ENCODE measurements at places on chromosomes 7 and 10.

GRCh38 chr10:24898501-24898900 is 53.9 kb downstream of the PRTFDC1 start:
- no peak for DNase-seq

- DNase-seq = no peak
Observed at GRCh38 chr10:50968386-50969091, 83.1 kb upstream of the A1CF start.

DNA sequence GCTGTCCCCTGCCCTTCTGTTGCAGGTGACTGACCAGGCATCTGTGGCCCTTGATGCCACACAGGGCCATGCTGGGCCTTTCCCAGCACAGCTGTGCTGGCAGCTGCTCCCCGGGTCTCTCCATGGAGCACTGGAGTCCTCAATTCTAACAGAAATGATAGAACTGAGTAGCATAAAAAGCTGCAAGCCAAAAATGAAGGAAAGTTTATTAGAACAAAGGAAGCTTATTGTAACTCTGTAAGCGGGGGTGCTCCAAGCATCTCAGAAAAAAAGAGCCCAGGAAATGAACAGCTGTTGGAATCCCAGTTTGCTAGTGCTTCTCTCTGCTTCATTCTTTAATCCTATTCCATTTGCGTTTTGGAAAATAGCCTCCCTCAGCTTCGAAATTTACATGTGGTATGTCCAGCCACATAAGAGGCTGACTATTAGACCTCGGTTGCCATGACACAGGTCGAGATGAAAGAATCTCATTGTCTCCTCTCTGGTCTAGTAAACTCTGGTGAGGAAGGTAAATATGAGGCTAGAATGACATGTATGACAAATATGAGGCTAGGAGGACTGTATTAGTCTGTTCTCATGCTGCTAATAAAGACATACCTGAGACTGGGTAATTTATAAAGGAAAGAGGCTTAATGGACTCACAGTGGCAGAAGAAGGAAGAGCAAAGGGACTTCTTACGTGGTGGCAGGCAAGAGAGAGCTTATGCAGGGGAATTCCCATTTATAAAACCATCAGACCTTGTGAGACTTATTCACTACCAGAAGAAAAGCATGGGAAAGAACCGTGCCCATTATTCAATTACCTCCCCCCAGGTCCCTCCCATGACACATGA is 23.7 kb downstream of the EPDR1 start:
- no peak for DNase-seq

GRCh38 chr7:51279391-51280023 is 37.1 kb downstream of the COBL start:
- DNase-seq = no peak

- DNase-seq = no peak
Observed at GRCh38 chr10:133444342-133445267, 9.1 kb upstream of the SCART1 start.

DNA sequence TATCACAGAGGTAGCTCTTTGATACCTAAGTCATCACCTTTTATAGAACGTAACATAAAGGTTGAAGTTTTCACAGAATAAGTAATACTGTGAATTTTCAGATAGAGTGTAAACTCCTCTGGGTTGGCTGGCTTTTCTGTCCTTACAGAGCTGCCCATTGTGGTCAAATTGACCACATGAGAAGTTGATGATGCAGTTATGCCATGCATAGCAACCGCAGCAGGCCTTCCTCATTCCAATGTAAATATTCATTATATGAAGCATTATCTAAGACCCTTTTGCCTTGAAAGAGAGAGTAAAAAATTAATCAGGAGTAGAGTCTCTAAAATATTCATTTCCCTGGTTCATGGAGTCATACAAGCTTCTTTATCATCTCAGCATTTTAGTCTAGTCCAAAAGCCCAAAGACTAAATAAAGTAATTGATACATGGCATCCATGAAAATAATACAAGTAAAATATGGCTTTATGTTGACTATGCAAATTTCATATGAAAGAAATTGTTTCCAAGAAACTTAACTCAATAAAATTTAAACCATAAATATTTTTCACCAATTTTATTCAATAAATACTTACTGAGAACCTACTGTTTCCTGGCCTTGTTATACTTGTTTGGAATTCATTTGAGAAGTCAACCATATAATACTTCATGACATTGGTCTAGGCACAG is 516.4 kb downstream of the PCDH15 start:
- no peak for DNase-seq

DNA sequence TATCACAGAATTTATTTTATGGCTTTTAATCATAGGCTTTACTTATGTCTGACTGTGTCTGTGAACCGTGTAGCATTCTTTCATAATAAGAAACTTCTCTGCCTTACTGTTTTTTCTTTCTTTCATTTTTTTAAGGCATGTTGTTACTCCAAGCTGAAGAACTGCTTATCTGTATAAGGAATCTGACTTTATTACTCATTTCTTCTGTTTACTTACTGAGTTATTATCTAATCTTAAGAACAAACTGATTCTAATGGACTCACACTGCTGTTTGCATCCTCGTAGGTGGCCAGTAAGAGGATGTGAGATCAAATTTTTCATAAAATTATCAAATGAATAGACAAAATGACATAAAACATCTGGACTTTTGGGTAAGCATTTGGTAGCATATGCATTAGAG is 54.7 kb upstream of the DNAJC1 start:
- DNase-seq = no peak

DNA sequence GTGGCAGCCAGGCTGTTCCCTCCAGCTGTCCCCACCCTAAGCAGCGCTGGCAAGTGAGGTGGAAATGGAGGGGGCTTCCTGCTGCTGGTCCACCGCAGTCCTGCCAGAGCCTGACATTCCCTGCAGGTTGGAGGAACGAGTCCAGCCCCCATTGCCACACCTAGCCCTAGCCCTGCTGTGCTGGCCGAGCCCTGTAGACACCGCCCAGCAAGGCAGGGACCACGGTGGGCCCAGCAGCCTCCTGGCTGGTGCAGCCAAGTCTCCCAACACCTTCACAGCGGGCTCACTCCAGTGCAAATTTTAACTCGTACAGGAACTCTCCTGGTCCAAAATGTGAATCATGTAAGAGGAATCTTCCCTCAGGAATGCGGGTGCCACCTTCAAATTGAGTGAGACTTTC is 116.3 kb downstream of the PAXIP1 start:
- no peak for DNase-seq

DNA sequence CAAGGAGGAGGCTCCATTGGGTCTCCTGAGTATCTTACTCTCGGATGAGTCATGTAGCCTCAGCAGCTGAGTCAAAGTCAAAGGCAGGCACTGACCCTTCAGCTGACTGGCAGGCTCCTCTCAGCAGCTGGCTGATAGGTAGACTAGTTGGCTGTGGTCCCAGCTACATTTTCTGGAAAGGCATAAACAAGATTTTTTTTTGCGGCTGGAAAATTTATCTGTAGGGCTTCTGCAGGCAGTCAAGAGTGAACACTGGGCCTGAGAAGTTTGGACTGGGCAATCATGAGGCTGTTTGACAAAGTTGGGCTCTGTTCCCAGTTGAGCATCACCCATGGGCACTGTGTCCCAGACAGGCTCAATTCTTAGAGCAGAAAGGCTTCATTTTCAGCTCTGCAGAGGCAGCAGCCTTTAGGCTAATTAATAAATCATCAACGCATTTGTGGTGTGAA is 796.2 kb downstream of the CCSER2 start:
- DNase-seq = no peak

DNA sequence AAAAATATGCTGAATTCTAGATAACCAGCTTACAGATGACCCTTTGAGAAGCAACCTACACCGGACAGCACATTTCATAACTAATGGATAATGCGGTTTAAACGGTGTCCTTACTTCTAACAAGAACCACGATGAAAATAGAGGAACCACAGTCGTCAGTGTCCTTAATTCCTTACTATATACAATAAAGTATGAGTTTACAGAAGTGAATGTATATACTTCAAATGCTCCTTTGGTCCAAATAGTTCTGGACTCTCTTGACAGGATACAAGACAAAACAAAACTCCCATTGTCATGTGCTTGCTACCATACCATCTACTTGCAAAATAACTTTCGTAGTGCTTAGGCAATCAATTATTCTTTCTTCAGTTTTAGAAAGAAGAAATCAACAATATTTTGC is 2.4 kb downstream of the NAMPT start:
- DNase-seq = no peak

DNA sequence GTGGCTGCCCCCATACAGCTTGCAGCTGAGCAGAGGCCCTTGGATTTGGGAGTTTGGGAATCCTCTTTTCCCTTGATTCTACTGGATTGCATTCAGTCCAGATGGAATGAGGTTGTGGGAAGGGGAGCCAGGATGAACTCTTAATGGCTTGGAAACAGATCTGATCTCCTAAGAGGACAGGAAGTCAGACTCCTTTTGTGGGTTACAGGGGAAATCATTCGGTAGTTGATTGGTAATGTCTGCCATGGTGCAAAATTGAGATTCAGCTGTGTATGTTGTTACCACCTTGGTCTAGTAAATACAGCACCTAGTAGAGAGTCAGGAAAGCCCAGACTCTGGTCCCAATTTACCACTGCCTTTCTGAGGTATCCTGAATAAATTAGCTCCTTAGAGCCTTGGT is 144.2 kb upstream of the TNRC18 start:
- no peak for DNase-seq

DNA sequence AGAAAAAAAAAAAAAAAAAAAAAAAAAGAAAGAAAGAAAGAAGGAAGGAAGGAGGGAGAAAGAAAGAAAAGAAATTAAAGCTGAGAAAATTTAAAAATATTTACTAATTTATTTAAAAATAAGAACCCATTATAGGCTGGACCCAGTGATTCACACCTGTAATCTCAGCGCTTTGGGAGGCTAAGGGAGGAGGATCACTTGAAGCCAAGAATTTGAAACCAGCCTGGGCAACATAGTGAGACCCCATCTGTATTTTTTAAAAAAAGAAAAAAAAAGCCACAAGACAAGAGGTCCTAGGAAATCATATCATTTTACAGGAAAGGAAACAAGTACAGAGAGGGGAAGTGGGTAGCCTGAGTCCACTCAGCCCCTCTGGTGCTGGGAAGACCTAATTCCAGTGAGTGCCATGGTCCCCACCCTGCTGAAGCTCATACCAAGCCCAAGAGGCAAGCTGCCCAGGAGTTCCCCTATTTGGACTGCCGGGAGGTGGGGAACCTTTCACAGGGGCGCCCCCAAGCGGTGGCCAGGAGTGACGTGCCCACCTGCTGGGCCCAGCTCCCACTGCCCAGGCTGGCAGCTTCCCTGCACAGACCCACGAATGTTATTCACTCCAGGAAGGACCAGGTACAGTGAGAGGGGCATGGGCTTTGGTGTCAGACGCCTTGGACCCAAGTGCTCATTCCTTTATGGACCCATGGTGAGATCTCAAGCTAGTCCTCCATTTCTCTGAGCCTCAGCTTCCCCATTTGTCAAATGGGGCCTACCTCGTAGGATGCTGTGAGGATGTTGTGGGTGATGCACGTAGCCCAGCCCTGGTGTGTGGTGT is 133.6 kb downstream of the ZMIZ1 start:
- DNase-seq = peak; percentile 48

DNA sequence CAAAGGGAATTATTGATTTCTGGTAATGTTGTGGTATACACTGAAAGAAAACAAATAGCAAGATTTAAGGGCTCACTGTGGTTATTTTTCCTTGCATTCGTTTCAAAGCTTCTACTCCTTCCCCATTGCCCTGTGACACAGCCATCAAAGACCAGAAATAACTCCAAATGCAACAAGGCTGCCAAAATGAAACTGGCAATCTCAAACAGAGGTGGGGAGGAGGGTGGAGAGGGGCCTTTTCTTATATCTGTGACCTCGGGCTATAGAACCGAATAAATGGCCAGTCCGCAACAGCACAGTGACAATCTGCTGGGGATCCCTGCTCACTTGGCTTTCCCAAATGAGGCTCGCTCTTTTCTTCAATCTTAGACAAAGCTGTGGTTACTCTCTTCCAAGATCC is 17.4 kb upstream of the SPOCK2 start:
- no peak for DNase-seq

- DNase-seq = no peak
Observed at GRCh38 chr7:79789584-79790345, 336.3 kb upstream of the MAGI2 start.

DNA sequence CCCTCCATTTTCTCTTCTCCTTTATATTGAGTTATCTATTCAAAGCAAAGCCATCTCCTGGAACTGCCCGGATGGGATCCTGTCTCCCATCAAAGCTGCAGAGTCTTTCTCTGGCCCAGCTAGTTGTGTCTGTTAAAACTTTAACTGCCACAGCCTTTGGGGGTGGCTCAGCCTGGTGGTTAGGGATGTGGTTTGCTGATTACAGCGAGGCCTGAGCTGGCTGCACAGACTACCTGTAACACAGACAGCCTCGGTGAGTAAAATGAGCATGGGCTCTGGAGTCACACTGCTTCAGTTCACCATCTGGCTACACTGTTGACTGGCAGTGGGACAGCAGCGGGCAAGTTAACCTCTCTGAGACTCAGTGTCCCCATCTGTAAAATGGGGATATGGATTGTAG is 18.4 kb upstream of the HABP2 start:
- DNase-seq = no peak

DNA sequence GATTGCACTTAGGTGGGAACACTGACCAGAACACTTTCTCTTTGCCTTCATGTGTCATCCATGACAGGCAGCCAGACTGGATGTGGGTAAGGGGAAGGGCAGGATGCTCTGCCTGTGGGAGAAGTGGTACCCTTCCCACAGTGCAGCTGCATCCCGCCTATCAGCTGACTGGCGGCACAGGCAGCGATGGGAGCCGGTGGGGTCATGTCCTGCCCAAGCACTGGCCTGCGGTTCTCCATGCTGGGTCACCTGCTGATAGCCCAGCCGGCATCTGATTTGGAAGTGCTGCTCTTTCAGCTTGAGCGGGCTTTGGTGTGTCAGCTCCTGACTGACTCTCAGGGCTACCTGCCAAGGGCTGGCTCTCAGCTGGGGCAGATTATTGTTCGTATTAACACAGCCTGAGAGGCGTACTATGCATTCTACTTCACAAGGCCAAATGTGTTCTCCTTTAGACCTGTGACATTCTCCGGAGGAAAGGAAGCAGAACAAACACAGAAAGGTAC is 105.2 kb upstream of the PDLIM1 start:
- no peak for DNase-seq

GRCh38 chr7:27462575-27463270 is 200.0 kb downstream of the HIBADH start:
- no peak for DNase-seq

GRCh38 chr7:118306771-118307170 is 82.3 kb downstream of the ANKRD7 start:
- no peak for DNase-seq

DNA sequence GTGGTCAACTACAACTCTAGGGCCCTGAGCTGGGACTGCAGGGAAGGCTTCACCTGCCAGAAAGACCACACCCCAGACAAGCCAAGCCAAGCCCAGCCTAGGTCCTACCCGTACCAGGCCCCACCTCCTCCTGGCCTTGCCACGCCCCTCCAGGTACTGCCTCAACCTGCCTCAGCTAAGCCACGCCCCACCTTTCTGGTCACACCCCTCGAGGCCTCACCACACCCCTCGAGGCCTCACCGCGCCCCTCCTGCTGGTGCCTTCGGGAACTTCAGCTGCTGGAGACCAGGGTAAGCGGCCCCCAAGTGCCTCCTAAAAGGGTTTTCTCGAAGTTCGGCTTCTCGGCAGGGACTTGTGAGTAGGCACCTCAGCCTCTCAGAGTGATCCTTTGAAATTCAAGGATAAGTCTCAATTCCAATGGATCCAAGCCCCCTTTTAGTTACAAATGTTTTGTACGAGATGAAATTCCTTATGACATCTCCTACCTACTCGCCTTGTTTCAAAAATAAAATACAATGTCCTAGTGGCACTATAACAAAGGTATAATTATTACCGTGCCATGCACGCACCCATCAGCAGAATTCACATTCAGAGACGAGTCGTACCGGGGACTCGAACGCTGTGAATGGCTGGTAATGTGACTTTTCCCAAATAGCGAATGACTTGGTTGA is 171.2 kb downstream of the ARHGAP21 start:
- no peak for DNase-seq
